Dermis lymphatic vessel endothelial cell (primary cell): ENCODE measurements at places on chromosomes 3 and 15. TPM values are rescaled to one million over a fixed set of nuclear protein-coding genes. Genes with fewer than 3 reads are reported as not detected.

Gene SEMA3F
- total RNA-seq = 13.5 and 14.2 TPM in 2 replicates

Gene CHRFAM7A
- 0.60 and 1.6 TPM in 2 replicates for total RNA-seq

Gene SIN3A
- 28.0 and 30.6 TPM in 2 replicates for total RNA-seq

Gene HES1
- total RNA-seq = 66.9 and 84.6 TPM in 2 replicates

Gene BFSP2
- total RNA-seq = not detected in 2 replicates

Gene TM6SF1
- 19.7 and 30.3 TPM in 2 replicates for total RNA-seq

Gene FBXL2
- 10.7 TPM in 2 replicates for total RNA-seq

Gene ROBO1
- total RNA-seq = 0.17 and 0.87 TPM in 2 replicates
